Non-pigmented ciliary epithelial cell (primary cell): ENCODE measurements at places on chromosomes 5 and 9.

- DNase-seq = no peak
These were observed 41.0 kb downstream of the KCNMB1 start for GRCh38 chr5:170348137-170348633.

GRCh38 chr5:52964138-52964537 is 25.0 kb upstream of the ITGA2 start:
- DNase-seq = no peak

DNA sequence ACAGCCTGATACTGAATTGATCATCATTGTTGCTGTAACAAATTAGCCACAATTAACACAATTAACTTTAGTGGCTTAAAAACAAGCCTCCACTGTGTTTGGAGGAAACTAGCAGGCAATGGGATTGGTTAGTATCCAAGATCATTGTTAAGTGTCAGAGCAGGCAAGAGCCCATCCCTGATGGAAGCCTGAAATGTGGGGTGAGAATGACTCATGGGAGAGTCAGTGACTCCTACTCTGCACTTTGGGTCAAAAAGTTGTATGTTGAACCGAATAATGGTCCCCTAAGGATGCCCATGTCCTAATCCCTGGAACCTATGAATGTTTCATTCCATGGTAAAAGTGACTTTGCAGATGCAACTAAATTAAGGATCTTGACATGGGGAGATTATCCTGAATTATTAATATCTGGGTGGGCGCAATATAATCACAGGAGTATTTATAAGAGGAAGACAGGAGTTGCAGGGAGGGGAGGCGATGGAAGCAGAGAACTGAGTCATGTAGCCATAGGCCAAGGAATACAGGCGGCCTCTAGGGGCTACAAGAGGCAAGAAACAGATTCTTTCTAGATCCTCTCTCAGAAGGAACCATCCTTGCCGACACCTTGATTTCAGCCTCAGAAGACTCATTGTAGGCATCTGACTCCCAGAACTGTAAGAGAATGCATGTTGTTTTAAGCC is 28.8 kb downstream of the ALG2 start:
- DNase-seq = no peak

DNA sequence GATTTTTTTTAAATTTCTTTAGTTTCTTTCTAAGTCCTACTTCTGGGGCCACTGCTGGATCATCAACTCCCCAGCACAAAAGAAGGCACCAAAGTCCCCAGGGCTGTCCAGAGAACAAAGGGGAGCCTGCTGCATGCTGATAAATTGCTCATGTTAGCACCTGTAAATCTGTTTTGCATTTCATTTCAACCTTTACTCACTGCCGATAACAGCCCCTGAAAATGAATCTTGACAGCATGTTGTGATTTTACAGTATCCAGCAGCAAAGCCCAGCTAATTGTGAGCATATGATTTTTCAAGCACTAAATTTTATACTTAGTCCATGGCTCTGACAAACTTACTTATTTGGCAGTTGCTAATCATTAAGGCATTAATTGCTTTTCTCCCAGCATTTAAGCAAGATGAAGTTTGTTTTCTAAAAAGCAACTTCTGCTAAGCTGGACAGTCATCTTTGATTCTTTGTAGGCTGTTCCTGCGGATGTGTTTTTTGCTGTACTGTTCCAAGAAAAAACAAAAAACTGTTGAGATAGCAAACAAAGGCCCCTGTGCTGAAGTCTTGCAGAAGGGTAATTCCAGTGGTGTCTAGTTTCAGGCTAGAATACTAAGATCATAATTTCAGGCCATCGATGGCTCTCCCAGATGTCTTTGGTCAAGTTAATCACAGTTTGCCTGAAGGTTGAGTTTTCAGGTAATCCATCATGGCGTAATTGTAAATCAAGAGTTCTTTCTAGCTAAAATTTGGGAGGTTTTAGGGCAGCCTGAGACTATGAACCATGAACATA is 73.1 kb upstream of the GAS1 start:
- DNase-seq = no peak

DNA sequence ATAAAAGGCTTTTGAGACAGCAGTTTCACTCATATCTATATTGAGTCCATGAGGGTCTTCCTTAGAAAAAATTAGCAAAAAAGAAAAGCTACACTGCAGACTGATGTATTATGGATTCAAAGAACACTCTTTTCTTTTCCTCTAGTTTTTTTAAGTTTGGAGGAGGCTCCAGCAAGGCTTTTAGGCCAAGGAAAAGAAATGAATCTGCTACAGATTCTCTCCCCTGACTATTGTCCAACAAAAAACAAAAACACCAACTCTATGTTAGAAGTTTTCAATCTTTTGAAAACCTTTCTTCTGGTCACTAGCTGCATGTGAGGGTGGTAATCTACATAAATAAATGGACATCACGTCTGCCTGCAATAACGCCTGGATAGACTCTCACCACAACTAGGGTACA is 310.4 kb downstream of the ARL15 start:
- no peak for DNase-seq

DNA sequence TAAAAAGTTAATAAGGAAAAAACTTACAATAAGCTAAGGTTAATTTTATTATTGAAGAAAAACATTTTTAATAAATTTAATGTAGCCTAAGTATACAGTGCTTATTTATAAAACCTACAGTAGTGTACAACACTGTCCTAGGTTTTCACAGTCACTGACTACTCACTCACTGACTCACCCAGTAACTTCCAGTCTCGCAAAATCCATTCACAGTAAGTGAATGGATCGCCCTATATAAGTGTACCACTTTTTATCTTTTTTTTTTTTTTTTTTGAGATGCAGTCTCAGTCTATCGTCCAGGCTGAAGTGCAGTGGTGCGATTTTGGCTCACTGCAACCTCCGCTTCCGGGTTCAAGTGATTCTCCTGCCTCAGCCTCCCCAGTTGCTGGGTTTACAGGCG is 47.7 kb downstream of the FNIP1 start:
- DNase-seq = no peak

GRCh38 chr5:42636946-42637345 is 119.7 kb upstream of the CCDC152 start:
- no peak for DNase-seq

DNA sequence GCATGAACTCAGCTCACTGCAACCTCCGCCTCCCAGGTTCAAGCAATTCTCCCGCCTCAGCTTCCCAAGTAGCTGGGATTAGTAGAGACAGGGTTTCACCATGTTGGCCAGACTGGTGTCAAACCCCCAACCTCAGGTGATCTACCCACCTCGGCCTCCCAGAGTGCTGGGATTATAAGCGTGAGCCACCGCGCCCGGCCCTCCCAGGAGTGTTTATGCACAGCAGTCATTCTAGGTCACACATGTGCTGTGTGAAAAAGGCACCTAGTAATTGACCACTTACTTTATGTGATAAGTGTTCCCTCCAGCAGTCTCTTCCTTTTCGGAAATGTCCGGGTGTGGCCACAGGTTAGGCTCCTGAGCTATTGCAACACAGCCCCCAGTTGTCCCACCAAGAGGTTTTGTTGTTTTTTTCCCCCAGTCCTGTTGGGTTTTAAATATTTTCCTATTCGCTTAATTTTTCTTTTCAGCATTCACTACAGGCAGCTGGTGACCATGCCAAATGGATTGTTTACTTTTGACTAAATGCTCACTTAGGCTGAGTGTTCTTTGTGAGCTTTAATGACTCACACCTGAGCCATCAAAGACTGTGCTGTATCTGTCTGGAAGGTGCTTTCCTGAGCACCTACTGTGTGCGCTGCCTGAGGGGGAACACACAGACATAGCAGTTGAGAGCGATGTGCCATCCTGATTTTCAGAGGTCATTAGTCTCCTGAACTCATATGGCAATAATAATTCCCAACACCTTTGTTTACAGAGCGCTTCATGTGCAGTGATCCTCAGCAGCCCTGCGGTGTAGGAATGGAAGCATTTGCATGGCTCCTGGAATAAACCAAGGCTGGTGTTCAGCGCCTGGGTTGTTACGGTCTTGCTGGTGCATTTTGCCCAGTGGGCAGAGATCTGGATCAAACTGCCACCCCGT is 94.3 kb downstream of the MVB12B start:
- no peak for DNase-seq

- DNase-seq = no peak
These were observed 121.2 kb downstream of the PHF2 start for GRCh38 chr9:93697352-93698139.

DNA sequence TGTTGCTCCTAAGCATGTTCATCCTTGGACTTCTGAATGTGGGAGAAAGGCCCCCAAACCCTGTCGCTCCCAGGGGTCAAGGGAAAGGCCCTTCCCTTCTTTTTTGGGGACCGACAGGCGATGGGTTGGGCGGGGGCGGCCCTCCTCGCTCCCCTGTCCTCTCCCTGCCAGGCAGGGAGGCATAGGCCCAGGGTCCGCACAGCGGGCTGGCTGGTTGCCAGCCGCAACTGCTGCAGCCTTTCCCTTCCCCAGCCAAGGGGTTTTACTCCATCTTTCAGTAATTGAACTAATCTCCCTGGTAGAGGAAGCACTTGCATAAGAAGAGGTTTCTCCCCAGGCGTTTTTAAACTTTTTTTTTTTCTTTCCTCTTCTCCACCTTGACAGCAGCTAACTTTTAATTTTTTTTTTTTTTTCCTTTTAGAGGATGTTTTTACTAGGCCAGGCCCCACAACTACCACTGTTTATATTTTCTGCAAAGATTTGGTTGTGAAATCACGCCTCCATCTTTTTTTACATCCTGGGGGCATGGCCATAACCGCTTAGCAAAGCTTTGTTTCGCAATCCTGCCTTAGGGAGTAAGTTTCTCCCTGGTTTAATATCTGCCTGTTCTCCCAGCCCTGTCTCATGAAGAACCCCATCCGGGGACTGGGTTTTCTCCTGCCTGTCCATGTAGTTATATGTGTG is 216.9 kb upstream of the ZNF608 start:
- peak; percentile 62 for DNase-seq

- DNase-seq = no peak
These were observed 11.0 kb upstream of the FAM120AOS start for GRCh38 chr9:93464395-93464794.

DNA sequence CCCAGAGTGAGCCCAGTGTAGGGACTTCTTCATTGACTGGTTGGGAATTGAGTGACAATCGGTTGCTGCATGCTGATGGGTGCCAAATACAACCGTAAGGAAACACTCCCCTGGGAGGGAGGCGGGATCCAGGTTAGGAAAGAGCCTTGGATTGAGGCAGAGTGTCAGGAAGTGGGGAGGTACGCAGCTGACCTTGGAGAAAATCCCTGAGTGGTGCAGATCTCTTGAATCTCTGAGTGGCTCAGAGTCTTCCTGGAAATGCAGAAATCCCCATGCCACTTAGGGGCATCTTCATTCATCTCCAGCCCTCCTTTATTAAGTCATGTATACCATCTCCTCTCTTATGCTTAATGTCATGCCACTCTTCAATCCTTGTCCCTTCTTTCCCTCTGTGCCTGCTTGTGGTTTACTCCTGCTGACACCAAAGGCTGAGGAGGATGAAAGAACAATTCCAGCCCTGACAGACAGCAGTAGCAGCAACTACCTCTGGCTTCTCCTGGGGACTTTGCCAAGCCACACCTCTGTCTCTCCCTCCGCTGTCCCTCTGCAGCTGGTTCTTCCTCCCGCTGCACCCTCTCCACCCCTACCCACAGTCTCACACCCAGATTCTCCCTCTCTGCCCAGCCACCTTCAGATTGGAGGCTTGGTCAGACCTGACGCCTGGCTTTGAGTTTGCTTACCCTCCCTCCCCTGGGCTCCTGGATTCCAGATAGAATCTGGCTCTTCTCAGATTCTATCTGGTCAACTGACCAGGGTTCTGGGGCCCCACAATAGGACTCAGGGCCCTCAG is 14.1 kb upstream of the LCP2 start:
- no peak for DNase-seq

GRCh38 chr9:99305820-99306811 is 84.0 kb downstream of the SEC61B start:
- no peak for DNase-seq

DNA sequence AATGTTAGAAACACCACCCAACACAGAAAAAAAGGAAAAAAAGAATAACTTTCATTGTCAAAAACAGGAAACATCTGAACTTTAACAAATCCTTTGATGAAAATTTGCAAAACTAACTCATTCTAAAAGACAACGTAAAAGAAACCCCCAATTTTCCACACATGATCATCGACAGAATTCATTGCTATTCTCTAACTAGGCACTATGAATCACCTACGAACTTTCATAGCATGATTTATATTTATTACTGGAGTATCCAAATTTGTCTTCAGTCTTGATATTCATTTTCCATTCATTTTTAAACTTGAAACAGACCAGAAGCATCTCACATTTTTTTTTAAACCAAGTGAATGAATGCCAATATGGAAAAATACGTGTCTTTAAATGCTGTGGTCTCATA is 514.6 kb downstream of the TLE4 start:
- no peak for DNase-seq

GRCh38 chr9:137685035-137685740 is 66.4 kb downstream of the EHMT1 start:
- DNase-seq = no peak

GRCh38 chr5:45037927-45038326 is 229.2 kb downstream of the MRPS30 start:
- DNase-seq = no peak

GRCh38 chr5:140224658-140225057 is 49.7 kb downstream of the CYSTM1 start:
- no peak for DNase-seq

GRCh38 chr5:85168474-85168873 is 783.8 kb upstream of the EDIL3 start:
- no peak for DNase-seq

DNA sequence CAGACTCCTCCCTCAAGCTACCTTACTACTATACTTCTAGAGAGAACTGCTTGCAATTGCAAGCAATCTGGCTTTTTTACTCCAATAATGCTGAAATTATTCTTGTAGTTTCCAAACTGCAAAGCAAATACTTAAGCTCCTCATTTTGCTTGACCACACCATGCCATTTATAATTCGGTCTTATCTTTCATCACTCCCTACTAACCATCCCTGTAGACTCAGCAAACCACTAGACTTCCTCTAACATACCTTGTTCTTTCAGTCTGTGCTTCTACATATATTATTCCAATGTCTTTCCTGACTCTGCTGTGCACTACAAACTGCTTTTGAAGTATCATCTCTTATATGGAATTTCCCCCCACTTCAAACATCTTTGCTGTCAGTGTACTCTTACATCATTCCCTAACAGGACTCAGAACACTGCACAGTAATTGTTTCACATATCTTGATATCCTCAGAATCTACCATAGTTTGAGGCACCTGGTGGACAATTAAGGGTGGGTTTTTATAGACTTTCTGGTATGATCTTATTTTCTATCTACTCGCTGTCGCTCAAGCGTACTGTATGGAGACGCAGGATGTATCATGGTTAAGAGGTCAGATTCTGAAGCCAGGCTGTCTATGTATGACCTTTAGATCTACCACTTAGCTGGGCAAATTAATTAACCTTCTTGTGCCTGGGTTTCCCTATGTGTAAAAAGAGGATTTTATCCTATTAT is 2.8 kb downstream of the IL6ST start:
- DNase-seq = no peak
